SJSA1 (cell line): ENCODE measurements at places on chromosomes 1 and 21. TPM values are rescaled to one million over a fixed set of nuclear protein-coding genes. Genes with fewer than 3 reads are reported as not detected.

OR2L13 gene
- not detected in 2 replicates for total RNA-seq

DNA sequence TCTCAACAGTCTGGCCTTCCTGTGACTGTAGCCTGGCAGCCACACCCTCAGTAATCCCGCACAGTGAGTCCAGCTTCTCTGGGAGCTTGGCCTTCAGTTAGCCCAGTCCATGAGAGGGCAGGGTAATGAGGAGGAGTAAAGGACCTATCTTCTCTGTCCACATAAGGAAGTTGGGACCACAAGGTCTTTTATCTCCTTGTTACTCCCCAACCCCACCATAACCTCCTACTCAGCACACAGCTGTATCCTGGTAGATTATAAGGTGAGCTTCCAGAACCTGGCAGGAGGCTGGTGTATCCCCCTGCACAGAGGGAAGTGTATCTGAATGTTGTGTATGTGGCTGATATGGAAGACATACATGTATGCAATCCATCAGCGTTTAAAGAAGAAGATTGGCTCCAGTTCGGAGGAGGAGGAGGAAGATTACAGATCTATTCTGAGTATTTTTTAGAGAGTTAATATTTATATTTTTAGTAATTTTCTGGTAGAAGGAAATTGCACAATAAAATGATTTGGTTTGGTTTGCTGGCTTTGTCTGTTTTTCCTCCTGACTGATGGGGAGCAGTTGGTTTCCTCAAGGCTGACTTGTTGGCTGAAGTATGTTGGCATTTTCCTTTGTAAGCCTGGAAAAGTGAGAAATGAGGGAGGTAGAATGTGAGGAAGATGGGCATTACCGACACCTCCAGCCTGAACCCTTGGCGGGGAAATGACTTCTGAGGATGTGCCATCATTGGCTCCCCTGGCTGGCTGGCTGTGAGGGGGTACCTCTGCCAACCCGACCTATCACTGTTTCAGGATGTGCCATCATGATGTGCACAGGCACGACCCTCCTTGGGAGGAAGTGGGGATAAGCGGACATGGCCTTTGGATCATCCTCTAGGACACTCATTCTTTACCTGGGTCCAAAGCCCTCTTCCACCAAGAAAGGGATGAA, 5.0 kb downstream of the C1orf226 start:
- no peak for DNase-seq

DNA sequence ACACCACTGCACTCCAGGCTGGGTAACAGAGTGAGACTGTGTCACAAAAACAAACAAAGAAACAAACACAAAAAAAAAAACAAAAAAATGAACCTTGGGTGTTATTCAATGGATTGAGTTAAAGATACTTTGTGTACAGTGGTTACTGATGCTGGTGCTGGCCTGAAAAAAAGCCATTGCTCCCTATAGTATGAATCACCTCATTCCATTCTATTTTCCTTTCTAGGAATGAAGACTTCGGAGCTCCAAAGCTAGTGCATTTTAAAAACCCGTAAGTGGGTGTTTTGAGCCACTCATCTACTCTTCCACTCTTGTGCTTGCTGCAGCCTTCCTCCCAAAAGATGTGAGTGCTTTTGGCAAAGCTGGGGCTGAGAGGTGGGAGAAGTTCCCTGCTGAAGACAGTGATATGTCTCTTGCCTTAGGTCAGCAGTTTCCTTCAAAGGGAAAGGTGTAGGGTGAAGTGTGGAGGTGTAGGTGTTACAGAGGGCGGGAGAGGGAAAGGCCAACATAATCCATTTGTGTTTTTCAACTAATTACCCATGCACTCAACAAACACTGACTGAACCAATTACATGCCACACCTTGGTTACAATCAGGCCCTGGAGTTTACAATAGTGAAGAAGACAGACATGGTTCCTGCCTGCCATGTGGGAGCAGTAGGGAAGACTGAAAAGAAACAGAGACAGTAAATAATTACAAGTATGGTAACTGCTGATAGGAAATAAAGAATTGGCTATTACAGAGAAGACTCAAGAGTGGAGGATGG, 55.0 kb upstream of the SERBP1 start:
- DNase-seq = no peak

FCER1G gene
- total RNA-seq = 1.1 TPM in 1 of 2 replicates, not detected in the other

DNA sequence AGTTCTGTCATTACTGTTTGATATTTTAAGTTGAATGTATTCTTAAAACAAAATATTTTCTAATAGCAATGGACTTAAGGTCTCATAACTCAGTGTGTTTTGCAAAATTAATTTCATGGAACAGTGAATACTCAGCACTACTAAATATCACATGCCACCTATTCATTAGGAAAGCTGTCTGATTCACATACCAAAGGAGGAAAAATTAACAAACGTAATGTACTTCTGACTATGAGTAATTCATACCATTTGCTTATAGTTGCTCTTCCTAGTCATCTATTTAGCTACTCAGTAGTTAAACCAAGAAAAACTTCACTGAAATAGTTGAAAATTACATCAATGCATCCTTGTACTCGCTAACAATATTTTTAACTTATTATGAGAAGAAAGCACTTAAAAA, 35.2 kb downstream of the TP53BP2 start:
- no peak for DNase-seq

DNA sequence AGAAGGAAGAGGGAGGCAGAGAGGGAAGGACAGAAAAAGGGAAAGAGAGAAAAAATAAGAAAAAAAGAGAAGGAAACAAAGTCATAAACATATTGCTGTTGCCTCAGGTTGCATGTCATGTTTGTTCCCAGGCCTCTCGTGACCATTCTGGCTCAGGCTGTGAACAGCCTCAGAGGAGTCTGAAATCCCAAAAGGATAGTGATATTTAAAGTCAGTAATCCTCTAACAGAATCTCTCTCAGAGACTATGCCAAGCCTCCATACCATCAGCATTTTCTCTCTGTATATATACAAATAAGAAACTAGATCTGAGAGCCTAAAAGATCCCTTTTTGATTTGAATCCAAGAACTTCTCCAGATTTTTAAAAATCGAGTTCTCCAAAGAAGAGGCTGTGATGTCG, 35.2 kb downstream of the GORAB start:
- no peak for DNase-seq

DNA sequence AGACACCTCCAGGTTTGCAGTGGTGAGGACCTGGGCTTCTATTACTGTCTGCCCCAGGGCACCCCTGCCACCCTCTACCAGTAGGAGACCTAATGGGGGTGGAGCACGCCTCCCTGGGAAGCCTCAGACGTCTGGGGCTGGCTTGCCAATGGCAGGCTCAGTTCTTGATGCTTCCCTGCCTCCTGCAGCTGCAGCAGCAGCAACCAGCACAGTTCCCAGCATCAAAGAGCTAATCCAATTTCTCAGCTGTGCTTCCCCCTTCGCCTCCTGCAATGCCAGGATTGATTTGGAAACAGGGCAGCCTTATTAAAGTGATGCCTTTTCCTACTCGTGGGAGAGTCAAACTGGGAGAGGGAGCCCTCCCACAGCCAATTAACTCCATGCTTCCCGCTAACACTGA, 8.2 kb downstream of the SYT2 start:
- DNase-seq = no peak

- DNase-seq = peak; percentile 88
These were observed 76.9 kb upstream of the LYST start for GRCh38 chr1:235943581-235944114.

DNA sequence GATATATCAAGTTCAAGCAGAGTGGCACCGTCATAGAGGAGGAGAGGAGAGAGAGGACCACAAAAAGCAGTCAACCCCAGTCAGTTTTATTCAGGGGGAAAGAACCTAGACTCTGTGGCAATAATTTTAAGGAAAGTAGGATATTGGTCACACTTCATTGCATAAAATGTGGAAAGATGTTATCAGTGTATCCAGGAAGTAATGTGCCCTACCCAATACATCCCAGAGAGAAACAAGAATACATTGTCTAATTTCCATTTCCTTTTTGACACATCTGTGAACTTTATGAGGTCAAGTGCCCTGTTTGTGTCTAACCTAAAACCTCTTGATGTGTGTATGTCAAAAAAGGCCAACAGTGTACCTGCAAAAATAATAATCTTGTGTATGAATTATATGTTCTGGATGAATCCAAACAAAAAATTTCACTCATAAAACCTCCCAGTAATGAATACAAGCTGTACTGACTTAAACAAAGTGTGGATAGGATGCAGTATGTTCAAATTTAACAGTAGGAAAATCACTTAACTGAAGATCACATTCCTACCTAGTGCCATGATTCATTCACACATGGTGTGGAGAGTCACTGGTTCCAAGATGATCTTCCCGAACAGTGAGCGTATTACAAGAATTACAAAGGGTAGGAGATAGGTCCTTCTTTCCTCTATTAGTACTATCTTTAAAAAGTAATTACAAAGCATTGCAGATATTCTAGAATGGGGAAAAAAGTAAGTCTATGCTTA, 712.1 kb upstream of the CXADR start:
- DNase-seq = no peak

GRCh38 chr1:58852731-58853485, 69.1 kb upstream of the JUN start:
- DNase-seq = no peak

DNA sequence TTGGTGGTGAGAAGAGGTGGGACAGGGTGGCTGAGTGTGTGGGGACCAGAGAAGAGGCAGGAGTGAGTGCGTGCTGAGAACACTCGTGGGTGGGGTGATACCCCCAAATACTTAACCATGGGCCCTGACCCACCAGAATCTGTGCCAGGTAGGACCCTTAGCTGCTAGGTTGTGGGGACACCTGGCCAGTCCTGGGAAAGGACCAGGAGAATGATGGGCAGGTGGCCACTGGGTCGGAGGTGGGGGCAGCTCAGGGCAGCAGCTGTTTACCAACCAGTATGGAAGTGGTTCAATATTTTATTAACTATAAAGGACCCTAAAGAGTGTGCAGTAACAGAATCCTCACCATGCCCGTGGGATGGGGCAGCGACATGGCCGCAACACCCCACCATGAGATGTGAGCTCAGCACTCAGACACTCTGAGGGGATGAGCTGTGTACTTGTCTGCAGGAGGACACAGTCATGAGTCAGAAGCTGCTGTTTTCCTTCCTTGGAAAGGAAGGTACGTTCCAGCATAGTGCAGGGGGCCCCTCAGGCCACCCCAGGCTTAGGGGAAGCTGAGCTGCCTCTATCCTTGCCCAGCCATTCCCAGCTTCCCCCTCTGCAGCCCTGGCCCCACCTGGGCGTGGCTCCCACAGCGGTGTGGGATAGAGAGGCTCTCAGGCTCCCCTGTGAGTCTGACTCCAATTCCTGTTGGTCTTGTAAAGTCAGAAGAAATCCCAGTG, 25.4 kb downstream of the TEX35 start:
- DNase-seq = peak; percentile 18

DNA sequence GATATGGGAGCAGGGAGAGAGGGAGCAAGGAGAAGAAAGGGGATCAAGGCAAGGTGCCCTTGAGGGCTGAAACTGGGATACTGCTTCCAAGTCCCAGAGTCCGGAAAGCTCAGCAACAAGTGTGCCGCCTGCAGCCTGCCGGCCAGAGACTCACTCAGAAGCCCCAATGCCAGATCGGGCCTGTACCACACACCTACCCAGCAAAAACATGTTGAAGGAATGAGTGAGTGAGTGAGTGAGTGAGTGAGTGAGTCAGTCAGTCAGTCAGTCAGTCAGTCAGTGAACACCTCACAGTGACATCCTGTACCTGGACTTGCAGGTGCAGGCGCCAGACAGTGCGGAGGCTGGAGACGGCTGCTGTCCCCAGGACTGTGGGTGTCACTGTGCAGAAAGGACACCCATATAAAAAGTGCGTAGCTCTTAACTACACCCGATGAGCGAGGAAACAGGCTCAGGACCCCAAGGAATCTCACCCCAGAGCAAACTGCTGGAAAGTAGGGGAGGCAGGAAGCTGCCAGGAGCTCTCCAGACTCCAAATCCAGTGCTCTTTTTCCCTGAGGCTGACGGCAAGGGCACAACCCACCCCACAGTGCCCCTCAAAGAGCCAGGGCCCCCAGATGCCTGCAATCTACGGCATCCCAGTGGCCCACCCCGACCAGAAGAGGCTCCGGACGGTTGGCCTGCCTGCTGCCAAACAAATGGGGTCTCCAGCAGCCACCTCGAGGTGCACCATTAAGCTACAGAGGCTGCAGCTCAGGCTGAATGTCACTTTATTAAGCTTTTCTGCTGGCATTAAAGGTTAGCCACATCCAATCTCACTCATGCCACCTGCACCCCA, 261.7 kb downstream of the NPHP4 start:
- no peak for DNase-seq

GRCh38 chr1:6066680-6067079, 21.0 kb downstream of the KCNAB2 start:
- no peak for DNase-seq

DNA sequence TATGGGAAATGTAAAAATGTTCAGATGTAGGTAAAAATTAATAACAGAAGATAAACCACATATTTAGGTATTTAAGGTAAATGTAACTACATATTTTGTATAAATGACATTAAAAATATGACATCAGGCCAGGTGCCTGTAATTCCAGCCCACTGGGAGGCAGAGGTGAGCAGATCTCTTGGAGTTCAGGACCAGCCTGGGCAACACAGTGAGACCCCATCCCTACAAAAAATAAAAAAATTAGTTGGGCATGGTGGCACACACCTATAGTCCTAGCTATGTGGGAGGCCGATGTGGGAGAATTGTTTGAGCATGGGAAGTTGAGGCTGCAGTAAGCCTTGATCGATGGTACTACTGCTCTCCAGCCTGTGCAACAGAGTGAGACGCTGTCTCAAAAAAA, 216.5 kb downstream of the SPATA17 start:
- no peak for DNase-seq

AADACL3 gene
- not detected in 2 replicates for total RNA-seq

- no peak for DNase-seq
These were observed 1109.3 kb upstream of the B3GALT2 start for GRCh38 chr1:194295685-194296084.

GRCh38 chr1:8862528-8862927, 16.0 kb downstream of the ENO1 start:
- DNase-seq = peak; percentile 60

CD1D gene
- total RNA-seq = not detected in 2 replicates

DNA sequence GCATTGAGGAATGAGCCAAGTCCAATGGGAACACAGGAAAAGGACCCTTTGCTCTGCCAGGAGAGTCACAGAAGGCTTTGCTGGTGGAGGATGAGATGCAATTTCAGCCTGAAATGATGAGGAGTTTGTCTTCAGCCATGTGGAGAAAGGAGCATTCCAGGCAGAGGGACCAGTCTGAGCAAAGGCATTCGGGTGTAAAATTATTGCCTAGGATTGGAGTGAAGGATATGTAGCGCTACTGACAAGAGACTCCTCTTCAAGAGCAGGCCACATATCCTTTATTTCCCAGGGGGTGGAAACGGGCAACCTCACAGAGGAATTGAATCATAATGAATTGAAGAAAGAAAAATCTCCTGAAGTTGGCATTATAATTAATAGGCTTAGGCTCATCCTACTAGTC, 1.1 kb upstream of the CSF1 start:
- DNase-seq = no peak
